Activated naive CD8-positive, alpha-beta T cell treated with anti-CD3 and anti-CD28 coated beads for 36 hours (primary cell): ENCODE measurements at places on chromosomes 4 and X. TPM values are rescaled to one million over a fixed set of nuclear protein-coding genes. Genes with fewer than 3 reads are reported as not detected.
A peak's percentile ranks its signal among the peaks of the same experiment; 100 is the strongest.

DNA sequence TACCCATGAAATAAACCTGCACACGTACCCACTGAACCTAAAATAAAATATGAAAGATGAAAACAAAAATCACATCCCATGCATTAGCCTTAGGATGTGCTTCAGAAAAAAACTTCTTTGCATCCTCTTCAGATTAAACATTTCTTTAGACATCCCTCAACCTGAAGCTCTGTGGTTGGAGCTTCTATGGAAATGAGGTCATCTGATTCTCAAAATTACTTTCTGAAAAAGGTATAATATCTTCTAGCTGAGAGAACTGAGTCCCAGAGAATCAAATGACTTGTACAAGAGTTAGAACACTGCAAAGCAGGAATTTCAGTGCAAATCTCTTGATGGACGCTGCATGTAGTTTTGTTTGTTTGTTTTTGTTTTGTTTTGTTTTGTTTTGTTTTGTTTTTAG lies 19.1 kb upstream of the ANTXR2 start:
- no peak for DNase-seq

- DNase-seq, result no peak
These were observed 37.1 kb upstream of the GPM6B start for GRCh38 chrX:13854003-13854402.

DNA sequence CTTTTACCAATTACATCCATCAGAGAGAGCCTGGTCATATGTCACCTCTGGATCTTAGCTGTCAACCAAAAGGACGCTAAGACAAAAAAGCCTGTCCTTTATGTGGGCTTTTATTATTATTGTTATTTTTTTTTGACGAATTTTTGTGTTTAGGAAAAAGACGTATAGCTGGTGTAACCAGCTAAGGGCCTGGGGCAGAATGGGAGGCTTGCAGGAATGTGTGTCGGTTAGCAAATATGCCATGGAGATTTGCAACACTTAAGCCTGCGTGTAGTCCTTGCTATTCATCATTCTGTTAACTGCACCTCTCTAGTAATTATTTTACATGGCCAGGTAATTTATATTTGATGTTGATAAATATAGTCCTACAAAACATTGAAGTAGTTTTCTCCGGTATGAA lies 93.5 kb downstream of the TACR3 start:
- no peak for DNase-seq

DNA sequence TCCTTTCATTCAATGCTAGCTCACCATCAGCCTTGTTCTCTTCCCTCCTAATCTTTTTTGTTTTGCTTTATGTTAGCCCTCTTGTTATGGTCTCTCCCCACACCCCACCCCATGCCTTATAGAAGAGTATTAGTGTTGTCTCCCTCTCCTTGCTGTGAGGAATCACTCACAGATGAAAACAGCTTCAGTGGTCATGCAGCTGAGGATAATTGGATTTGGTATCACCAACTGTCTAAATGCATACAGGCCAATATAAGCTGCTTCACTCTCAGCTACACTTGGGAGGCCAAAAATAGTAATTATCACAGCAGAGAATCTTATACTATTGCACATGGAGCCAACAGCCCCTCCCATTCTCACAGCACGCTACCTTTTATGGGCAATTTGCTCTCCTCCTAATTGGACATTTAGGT lies 494.6 kb upstream of the FAM241A start:
- no peak for DNase-seq

DNA sequence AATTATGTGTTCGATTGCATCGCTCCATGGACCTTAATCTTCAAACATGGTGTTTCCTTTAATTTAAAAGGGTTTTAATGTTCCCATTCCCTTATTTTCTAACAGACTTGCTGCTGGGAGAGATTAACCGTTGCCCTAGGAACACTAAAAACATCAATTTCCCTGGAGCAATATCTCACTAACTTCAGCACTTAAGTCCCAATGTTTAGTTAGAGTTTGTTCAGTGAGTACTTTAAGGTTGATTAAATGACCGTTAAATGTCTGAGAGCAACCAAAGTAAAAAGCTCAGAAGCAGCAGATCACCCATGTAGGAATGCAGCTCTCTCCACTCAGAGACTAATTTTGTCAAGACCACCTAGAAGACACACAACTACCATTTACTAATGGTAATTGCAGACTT lies 111.2 kb upstream of the PDE5A start:
- DNase-seq, result no peak

DNA sequence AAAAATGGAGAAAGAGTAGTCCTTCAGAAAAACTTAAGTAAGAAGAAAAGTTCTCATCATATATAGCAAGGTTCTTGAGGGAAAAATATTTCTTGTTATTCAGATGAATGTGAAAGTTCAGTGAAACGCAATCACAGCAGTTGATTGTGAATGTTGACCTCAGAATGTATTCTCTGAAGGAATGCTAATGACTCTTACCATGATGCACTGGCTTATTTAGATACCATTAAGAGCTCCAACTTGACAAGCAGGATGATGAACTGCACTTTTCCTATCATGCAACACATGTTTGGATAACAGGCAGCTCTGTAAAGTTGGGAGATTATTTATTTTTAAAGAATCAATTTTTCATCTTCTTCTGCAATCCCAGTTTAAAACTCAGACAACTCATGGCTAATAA lies 115.5 kb upstream of the MYOZ2 start:
- no peak for DNase-seq

- DNase-seq, result no peak
These were observed 9.0 kb downstream of the TAB3 start for GRCh38 chrX:30880058-30880457.

GRCh38 chr4:63790377-63790776 lies 618.9 kb downstream of the TECRL start:
- no peak for DNase-seq

GRCh38 chr4:108377021-108377420 lies 208.3 kb upstream of the LEF1 start:
- no peak for DNase-seq

DNA sequence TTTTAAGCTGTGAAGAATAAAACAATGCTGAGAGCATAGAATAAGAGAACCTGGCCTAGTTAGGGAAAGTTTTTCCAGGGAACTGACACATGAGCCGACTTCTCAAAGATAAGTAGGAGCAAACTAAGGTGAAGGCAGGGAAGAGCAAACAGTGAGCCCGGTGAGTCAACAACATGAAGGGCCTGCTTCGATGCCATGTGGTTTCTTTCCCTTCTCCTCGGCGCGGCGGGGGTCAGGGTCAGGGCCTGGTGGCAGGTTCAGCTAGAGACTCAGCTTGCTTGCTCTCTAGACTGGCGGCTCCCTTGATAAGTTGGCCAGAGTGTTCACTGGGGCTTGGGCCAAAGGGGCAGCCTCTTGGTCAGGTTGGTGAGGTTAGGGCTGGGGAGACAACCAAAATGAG lies 81.1 kb downstream of the DLG3 start:
- DNase-seq, result no peak

- DNase-seq, result no peak
These were observed 58.2 kb downstream of the PDE5A start for GRCh38 chr4:119570401-119570800.

DNA sequence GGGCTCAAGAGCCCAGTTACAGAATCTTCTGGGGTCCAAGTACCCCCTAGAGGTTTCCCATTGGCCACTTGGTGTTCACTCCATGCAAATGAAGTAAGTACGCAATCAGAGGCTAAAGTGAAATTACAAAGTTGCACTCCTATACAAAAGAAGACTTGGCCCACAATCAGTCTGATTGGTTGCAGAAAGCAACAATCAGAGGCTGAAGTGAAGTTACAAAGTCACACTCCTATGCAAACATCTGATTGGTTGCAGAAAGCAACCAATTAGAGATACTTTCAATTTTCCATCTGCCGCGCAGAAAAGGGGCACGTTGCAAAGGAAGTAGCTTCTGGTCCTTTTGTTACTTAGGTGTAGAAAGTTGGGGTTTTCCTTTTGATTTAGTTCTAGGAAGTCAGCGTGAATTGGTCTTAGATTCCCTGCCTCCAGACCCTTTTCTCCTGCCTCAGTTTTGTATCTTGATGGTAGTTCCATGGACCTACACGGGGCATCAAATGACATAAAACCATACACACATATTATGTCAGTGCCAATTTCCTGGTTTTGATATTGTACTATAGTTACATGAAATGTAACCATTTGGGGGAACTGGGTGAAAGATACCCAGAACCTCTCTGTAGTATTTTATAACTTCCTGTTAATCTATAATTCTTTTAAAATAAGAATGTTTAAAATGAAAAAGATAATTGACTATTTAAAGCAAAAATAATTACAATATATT lies 12.4 kb upstream of the PIN4 start:
- DNase-seq, result peak; percentile 12

GRCh38 chrX:137194164-137194563 lies 160.4 kb upstream of the GPR101 start:
- DNase-seq, result peak; percentile 4

DNA sequence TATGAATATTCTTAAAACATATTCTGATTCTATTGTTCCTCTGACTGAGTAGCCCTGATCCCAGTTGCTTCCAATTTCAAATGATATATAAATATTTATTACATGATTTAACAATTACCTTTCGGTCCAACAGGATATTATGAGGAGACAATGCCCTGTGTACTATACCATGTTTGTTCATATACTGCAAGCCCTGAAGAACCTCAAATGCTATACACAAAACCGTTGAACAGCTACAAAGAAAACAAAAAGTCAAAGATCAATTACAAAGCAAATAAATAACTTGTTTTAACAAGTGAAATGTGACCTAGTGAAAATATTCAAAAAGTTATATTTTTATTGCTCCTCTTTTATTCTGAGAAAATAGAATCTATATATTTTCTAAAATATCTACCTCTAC lies 54.0 kb downstream of the TBCK start:
- no peak for DNase-seq

DNA sequence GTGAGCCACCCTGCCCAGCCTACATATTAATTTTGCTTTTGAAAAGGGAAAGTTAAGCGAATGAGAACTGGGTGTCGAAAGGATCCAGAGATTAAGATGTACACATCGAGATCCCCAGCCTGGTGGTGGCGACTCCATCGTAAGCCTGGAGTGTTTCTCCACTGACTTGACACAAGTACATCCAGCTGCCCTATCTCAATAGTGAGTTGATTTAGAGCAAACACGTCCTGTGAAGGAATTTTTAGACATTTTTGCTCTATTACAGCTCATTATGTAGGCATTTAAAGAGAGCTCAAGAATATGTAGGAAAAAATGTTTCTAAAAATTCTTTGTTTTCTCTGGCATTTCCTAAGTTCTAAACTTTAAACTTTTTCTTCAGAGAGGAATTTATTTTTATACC lies 11.7 kb upstream of the CLDN34 start:
- no peak for DNase-seq

GRCh38 chrX:153580700-153581386 lies 18.1 kb downstream of the CCNQ start:
- no peak for DNase-seq

GRCh38 chr4:185697488-185697887 lies 114.5 kb downstream of the SORBS2 start:
- DNase-seq, result no peak

- DNase-seq, result no peak
These were observed 38.7 kb downstream of the TSPAN7 start for GRCh38 chrX:38599796-38600755.

DNA sequence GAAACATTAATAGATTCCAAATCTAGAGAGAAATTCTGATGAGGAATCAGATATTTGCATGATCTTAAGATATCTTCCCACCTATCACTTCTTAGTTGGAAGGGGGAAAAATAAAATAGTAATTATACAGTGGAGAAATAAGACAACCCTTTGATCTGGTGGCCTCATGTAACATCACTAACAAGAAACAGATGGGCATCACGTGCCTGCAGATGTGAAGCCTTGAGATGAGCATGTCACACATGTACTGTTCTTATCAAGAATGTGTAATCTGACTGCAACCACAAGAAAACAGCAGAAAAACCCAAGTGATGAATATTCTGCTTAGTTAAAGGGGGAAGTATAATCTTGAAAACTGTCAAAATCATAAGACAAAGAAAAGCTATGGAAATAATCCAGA lies 31.4 kb upstream of the NKX6-1 start:
- no peak for DNase-seq

DNA sequence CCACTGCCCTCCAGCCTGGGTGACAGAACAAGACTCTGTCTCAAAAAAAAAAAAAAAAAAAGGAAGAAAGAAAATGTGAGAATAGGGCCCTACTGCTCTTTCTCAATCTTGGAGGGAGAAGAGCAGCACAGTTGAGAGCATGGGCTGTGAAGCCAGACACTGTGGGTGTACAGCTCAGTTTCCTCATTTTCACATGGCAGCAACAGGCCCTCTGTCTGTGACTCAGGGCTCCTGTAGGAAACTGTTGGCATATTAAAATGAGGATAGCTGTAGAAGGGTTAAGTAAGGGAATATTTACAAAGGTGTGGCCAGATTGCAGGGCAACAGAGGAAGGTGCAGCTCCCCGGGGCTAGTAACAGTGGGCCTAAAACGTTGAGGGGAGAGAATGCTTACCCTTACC lies 3.4 kb downstream of the AKAP14 start:
- DNase-seq, result no peak

GRCh38 chrX:14630733-14631132 lies 101.4 kb downstream of the GLRA2 start:
- DNase-seq, result no peak

DNA sequence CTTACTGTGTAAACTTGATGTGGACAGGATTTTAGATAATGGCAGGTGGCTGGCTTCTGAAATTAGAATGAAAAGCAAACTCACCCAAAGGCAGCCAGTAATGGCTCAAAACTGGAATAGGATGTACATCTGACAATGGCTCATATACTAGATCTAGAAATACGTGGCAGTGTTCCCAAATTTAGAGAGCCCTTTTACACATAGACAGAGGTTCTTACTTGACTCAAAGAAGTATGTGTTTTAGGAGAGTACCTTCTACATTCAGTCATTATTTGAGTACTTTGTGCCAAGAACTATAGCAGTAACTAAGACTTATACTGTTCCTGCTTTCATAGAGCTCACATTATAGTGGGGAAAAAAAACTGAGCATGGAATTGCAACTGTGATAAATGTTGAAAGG lies 48.0 kb downstream of the UBE2K start:
- no peak for DNase-seq

Gene RBM10
- 69.0 TPM for total RNA-seq

Gene PF4V1
- not detected for total RNA-seq

Gene TECRL
- not detected for total RNA-seq

Gene DACH2
- not detected for total RNA-seq

Gene DCLK2
- not detected for total RNA-seq

Gene CFP
- total RNA-seq, result 1.9 TPM

Gene UGT2A1
- not detected for total RNA-seq

Gene SPANXB1
- total RNA-seq, result not detected

Gene RAB33A
- 26.1 TPM for total RNA-seq

Gene KCNIP4
- not detected for total RNA-seq

Gene FAM9C
- total RNA-seq, result not detected

Gene F11
- not detected for total RNA-seq

Gene HTR2C
- not detected for total RNA-seq

Gene SCLT1
- 19.7 TPM for total RNA-seq

Gene BRS3
- total RNA-seq, result not detected

Gene MAGEA4
- total RNA-seq, result not detected

Gene CXXC4
- not detected for total RNA-seq

Gene NXF2B
- total RNA-seq, result not detected

Gene XAGE1B
- total RNA-seq, result not detected
